ENCODE measurements at places on chromosomes 1 and 21.

GRCh38 chr1:204524986-204525385 lies 8.8 kb downstream of the MDM4 start:
- DNase-seq = no peak

DNA sequence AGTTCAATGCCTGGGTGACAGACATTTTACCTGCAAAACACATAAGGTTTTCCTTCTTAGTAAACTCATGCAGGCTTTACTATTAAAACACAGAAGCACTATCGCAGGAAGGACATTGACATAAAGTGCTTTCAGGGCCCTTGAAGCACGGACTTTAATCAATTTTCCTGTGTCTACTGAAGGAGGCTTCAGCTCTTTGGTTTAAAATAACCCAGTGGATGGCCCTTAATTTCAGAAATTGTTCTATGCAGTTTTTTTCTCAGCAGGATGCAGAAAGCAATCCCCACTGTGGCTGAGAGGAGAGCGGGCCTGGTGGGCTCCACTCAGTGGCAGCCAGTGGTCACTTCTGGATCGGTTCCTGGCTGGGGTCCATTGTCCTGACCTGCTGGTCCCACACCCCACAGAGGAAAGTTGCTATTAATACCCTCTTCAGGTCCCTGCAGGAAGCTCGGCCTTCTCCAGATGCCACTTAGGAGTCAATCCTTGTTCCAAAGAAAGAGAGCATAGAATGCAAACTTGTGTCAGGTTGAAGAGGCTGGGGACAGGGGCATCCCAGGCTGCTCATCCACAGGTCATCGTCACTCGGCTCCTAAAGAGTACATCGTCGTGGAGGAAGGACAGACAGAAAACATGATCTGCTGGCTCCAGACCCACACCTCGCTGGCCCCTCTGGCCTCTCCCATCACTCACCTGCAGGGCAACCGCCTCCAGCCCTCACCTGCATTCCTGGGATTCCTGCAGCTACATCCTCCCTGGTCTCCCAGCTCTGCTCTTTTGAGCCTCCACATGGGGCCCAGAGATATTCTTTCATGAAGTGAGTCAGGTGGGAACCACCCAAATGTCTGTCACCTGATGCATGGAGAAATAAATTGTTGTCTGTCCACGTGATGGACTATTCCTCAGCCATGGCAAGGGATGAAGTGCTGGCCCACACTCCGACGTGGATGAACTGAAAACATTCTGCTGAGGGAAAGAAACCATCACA lies 153.1 kb downstream of the PSMG1 start:
- no peak for DNase-seq

DNA sequence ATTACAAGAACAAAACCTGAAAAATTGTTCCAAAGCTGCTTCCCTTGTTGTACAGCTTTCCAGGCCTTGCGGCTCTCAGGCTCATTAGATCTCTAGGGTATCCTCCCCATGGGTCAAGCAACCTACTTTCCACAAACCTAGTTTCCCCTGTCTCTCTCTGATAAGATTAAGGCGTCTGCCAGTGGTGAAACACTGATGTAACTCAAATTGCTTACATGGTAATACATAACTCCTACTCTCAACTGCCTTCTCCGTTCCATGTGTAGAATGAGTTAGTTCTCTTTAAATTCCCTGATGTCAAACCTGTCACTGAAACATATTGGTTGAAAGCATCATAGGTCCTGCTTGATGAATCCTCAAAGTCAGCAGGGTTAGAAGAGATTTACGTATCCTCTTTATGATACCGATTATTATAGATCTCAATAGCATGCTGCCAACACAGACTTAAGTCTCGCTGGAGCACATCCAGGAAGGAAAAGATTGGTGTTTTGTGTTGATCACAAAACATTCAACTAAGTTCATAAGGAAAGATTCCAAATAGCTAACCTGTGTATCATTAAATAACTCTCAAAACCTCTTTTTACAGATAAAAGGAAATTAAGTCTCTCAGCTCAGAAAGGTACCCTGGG lies 10.6 kb downstream of the PPP1R15B start:
- no peak for DNase-seq

GRCh38 chr1:9376886-9377333 lies 84.2 kb downstream of the SPSB1 start:
- no peak for DNase-seq

DNA sequence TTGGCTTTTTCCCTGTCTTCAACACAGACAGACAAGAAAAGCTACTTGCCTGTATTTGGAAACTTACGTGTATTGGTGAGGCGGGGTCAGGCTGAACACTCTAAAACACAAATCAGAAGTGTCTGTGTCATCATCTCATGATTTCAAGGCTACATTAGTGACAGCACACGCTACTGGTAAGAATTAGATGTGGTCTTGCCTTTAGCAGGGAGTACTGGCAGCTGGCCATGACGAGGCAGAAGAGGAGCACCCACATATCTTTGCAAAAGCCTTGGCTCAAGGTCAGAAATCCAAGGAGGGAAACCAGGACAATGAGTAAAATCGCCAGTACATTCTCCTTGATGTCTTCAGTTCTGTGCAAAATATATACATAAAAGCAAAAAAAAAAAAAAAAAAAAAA lies 77.7 kb downstream of the PCNX2 start:
- DNase-seq = no peak

DNA sequence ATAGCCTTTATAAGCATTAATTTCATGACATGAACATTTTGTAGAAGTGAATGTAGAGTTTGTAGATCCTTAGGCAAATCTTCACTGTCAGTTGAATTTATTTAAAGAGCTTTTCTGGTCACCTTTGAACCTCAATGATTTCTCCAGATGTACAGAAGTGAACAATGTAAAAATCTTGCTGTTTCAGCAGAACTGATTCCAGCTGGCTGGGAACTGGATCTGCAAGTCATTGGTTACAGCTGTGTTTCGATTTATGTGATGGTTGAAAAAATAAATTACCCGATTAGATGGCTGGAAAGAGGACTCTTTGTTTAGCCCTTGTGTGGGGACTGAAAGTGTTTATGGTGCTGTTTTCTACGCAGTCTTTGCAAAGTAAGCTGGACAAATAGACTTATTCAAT lies 849.8 kb downstream of the USP25 start:
- no peak for DNase-seq

- no peak for DNase-seq
Measured at GRCh38 chr1:78408810-78409209, 82.0 kb upstream of the PTGFR start.

DNA sequence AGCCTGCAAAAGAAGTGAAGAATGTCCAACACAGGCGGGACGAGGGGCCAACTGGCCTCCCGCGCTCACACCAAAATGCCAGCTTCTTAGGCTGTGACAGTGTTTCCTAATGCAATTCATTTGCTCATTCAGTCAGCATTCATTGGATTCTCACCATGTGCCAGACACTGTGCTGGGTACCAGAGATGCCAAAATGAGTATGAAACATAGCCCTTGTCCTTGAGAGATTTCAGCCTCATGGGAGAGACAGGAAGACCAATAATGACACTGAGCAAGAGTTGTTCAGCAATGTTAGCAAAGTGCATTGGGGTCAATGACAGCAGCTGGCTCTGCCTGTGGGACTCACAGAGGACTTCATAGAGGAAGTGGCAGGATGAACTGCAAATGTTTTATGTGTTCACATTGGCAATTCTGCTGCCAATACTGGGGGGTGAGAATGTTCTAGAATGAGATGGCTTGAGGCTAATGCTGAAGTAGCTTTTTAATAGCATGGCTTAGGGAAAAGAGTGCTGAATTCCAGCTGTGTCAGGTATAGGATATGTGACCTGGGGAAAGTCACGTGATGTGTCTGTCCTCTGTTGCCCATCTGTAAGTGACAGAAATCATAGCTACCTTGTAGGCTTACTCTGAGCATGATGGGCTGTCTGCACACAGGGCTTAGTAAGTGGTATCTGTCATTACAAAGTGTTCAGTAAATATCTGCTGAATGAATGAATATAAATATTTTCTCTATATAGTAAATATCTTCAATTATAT lies 58.3 kb upstream of the KIF26B start:
- no peak for DNase-seq

DNA sequence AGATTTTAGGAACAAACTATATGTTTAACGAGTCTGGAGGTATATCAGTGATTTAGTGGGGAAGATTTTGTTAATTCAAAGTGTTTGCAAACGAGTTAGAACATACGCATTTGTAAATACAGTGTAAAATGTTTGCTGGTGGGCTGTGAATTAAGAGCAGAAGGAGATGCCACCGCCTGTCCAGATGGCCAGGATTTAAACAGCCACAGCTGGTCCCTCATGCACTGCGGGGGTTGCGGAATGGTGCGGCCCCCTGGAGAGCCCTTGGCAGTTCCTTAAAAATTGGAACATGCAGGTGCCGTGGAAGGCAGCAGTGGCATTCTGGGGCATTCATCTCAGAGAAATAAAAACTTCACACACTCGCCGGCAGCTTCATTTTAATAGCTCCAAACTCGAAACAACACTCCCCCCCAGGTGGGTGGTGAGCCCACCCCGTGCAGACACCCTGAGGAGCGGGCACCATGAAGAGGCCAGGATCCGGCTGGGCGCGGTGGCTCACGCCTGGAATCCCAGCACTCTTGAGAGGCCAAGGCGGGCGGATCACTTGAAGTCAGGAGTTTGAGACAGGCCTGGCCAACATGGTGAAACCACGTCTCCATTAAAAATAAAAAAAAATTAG lies 3.5 kb upstream of the C1orf159 start:
- DNase-seq = no peak

DNA sequence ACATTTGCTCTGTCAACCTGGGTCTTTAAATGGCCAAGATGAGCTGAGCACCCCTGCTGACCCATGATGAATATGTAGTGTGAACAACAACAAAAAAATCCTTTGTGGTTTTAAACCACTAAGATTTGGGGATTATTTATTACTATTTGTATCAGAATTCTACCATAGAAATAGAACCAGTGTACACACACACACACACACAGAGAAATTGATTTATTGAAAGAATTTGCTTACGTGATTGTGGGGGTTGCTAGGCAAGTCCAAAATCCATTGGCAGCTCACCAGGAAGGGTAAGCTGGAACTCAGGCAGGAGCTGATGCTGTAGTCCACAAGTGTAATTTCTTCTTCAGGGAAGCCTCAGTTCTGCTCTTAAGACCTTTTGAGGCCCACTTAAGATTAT lies 82.5 kb upstream of the MAP1LC3C start:
- DNase-seq = no peak

GRCh38 chr1:226476648-226477319 lies 68.9 kb upstream of the PARP1 start:
- DNase-seq = no peak

DNA sequence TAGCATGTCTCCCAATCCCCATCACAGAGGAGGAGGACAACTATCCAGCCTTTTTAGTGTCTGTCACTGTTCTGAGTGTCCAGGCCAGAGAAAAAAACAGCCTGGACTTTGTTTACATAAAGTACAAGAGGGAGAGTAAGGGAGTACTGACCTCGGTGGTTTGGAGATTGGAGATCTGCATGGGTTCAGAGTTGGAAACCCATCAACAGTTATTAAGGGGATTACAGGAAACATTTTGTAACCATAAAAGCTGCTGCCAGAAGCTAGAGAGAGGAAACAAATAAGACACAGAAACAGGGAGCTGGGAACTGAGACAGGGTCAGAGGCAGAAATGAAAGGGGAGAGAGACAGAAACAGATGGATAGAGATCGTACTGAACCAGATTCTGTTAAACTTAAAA lies 131.5 kb upstream of the CTTNBP2NL start:
- no peak for DNase-seq

- no peak for DNase-seq
Measured at GRCh38 chr1:183209533-183210158, 23.6 kb downstream of the LAMC2 start.

DNA sequence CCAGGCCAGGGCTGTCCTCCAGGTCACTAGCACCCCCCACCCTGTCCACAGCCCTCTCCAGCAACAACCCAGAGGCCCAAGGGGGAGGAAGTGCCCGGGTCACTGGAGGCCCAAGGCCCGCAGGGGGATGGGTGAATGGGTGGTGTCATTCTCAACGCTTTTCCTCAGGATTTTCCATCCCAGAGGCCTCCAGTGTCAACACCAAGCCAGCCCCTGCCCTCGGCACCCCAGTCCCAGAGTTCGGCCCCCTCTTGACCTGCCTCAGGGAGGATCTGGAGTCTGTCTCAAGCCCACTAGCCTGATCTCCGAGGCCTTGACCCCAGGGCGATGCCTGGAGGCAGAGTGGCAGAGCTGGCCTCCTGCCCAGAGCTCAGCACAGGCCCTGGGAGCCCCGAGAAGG lies 5.1 kb downstream of the TMEM82 start:
- DNase-seq = no peak

DNA sequence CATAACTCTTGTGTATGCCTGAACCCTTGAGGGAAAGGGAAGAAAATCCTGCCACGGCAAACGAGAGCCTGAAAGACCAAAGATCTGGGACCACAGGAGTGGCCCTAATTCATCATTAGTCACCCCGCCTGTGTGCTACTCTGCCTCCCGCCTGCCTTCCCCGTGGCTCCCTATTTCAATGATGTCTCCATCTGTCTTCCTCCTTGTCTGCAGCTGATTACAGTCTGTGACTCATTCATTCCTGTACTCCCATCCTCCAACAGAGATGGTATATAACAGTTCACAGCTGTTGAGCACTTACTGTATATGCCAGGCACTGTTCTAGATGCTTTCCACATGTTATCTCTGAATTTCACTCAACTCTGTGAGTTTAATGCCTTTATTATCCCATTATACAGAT lies 96.6 kb downstream of the SEC16B start:
- DNase-seq = no peak
